CD4-positive, alpha-beta memory T cell (primary cell): ENCODE measurements at places on chromosomes 3 and 15.

DNA sequence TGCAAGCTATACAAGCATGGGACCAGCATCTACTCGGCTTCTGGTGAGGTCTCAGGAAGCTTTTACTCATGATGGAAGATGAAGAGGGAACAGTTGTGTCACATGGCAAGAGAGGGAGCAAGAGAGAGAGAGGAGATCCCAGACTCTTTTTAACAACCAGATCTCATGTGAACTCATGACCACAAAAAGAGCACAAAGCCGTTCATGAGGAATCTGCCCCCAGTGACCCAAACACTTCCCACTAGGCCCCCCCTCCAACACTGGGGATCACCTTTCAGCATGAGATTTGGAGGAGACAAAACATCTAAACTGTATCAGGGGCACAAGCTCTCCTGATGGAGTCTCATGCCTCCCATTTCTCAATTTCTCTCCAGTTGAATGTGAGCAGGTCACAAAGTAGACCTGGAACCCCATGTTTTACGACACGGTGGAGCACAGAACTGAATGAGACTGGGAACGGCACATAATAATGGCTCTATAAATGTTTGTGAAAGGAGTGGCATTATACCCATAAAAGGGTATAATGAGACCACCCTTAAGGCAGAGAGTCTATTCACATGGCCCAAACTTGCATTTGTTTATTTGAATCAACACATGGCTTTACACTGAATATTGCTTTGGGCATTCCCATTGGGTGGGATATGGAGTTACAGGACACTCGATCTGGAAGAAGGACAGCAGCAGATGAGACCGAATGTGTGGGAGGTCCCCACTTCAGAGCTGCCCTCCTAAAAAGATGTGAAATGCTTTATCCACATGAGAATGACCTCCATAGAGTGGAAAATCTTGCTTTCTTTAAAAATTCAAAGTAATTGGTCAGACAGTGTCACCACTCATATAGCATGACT, 38.8 kb downstream of the IL16 start:
- DNase-seq = no peak

DNA sequence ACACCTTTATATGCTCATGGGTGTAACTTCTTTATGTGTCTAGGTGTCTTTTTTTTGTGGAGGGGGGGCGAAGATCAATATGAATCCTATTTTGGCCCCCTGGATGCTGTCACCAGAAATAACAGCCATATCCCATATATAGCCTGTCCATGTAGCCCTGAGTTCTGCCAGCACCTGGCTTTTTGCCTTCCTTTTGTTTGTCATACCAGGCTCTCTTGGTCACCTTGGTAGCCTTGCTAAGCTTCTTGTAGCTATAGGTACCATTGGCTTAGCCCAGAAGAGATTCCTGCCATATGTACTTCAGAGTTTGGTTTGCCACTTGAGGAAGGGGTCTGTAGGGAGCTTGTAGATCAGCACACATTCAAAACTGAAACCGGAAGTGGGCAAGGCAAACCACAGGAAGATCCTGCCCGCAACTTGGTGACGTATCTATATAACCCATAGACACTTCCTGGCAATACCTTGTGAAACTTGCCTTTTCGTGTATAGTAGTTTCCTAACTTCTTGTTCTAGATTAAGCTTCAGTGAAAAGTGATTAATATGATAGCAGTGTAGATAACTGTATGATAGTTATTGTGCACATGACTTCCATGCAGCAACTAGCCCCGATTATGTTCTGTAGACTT, 11.9 kb downstream of the RASA2 start:
- peak; percentile 93 for DNase-seq

GRCh38 chr15:80970018-80970657, 19.5 kb downstream of the MESD start:
- peak; percentile 52 for DNase-seq

DNA sequence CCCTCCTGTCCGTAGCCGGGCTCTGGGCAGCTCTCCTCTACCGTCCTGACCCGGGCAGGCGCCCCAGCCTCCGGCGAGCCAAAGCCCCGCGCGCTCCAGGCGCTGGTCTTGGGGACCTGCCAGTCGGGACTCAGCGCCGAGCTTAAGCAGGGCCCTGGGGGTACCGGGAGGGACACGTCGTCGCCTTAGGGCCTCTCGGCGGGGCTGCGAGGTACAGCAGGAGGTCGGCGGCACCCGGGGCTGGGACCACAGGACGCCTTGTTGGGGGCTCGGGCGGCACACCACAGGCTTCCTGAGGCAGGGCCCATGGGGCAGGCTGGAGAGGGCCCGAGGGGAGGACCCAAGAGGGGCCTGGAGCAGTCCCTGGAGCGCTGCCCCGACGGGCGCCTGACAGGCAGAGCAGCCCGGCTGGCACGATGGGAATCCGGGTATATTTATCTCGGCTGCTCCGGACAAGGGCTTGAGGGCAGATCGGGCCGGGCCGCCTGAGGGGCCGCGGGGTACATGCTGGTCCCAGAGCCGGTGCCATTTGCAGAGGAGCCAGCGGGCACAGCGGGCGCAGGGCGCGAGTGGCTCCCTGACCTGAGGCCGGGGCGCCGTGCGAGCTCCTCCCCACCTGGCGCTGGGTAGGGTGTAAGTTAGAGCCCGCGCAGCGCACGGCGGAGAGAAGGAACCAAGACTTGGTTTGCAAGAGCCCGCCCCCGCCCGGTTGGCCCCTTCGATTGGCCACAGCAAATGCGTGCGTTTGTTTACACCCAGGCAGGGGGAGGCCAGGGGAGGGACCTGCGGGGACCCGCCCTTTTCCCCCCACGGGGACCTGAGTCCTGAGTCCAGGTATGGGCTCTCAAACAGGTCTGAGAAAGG, 574 bp downstream of the SLC38A3 start:
- peak; percentile 59 for DNase-seq

- DNase-seq = peak; percentile 31
Measured at GRCh38 chr3:82114589-82114988, 353.1 kb upstream of the GBE1 start.

DNA sequence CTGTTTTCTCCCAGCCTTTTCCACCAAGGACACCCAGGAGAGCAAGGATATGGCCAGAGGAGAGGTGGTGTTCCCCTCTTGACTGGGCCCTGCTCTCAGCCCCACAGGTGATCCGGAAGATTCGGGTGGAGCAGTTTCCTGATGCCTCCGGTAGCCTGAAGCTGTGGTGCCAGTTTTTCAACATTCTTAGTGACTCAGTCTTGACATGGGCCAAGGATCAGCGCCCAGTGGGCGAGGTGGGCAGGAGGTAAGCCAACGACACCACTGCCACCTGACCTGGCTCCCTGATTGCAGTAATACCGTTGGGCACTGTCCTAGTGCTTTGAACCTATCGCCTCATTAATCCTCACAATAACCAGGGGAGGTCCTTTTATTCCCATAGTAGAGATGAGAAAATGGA, 25.3 kb upstream of the SLC28A1 start:
- no peak for DNase-seq

DNA sequence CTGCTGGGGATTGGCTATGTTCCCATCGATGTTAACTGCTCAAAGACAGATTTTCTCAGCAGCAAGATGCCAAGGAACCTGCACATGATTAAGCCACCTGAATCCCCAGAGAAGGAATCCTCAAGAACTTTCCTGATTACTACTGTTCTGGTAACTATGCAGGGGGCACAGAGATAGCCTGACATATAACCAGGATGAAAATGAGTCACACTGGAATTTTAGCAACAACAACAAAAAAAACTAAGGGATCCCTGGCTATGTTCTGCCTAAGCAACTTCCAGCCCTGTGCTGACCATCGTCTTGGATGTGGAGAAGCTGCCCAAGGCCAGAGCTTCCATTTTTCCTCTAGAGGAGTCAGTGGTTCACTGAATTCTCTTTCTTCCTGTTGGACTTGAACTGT, 13.8 kb downstream of the RIOX2 start:
- no peak for DNase-seq

DNA sequence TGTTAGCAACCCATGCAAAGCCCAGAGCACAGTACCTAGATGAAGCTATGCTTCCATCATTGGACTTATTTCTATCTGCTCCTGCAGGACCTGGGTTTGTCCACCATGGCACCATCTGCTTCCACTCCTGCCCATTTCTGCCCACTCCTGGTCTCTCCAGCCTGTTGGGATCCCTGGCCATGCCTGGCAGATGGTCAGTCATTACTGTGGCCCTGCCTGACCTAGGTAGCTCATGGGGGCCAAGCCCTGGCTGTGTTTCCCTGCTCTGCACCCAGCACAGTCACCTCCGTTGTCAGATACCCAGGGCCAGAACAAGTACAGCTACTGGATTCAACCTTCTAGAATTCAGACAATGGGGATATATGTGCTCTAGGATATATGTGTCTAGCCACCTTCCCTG, 185.8 kb upstream of the TLE3 start:
- no peak for DNase-seq

DNA sequence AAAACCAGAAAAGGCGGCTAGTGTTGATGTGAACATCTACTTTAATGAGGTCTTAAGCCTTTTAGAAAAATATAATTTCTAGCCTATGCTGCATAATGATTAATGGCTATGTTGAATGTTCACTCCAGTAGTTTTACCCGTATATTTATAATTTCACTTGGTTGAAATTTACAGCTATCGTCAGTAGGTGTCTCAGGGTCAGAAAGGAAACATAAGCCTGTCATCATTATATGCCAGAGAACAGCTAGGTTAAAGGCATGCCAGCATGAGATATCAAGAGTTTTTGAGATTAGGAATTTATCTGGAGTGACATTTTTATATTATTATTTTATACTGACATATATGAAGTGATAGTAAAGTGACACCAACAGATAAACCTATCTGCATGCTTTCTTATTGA, 904.1 kb downstream of the OTOL1 start:
- no peak for DNase-seq

DNA sequence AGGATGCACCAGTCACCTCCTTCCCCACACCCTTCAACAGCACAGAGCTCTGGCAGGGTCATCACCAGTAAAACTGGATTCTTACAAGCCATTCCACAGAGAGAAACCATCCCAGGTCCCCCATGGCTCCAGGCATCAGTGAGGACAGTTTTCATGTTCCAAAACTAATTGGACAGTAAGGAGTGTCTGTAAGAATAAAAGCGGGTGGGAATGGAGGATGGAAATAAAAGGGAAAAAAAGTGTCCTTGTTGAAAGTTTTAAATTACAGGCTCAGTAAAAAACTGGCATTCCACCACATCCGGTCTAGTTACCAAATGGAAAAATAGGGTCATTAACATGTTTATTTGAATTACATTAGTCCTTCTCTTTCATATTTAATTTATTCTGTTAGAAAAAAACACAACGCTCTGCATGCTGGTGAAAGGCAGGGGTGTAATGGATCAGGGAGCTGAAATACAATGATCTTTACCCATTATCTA, 117.4 kb downstream of the TIGIT start:
- no peak for DNase-seq

DNA sequence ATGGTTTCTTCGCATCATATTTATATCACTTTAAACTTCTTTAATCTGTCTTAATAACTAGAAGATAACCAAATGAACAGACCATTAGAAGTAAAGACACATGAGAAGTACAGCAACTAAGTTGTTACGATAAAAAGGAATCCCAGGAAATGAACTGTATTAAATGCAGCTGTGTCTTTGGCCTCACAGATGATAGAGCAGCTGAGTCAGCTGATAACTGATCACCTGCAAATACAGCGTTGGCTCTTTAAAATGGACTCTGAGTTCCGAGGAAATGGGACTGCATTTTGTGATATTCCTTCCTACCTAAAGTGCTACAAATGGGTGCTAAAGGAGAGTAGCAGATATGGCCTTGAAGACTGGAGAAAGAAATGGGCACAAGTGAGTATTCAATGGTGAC, 121.0 kb upstream of the C15orf61 start:
- no peak for DNase-seq

GRCh38 chr15:44736181-44736765, at the start of gene TRIM69:
Gene TRIM69, plus strand, starts transcription at chr15:44736528. Its CDS starts 177 bp downstream, at chr15:44736705.
- DNase-seq = peak; percentile 18

- DNase-seq = no peak
Measured at GRCh38 chr3:42194943-42195510, 71.0 kb downstream of the CCK start.

DNA sequence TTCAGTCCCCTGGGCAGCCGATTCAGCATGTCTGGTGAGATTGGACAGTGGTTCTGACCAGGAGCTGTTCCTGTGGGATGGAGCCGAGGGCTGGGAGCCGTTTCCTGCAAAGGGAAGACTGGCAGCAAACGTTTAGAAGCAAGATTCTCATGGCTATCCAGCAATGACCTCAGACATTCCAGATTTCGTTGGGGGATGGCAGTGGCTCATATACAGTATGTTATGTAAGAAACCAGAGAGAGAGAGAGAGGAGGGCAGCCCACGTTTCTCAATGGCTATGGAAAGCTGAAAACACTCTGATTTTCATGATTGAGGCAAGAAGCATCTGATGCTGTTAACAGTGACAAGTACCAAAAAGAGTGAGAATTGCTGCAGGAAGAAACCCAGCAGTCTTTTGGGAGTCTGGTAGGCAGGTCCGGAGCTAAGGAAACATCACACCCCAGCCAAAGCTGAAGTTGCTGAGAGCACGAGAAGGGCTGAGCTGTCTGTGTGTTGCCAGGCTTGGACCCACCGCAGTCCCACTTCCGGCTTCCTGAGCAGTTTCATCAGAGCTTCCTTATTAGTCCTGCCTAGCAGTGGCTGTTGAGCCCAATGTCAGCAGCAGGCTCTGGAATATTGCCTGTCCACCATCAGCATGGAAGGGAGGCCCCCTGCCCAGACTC, 25.6 kb upstream of the VPS8 start:
- DNase-seq = no peak

DNA sequence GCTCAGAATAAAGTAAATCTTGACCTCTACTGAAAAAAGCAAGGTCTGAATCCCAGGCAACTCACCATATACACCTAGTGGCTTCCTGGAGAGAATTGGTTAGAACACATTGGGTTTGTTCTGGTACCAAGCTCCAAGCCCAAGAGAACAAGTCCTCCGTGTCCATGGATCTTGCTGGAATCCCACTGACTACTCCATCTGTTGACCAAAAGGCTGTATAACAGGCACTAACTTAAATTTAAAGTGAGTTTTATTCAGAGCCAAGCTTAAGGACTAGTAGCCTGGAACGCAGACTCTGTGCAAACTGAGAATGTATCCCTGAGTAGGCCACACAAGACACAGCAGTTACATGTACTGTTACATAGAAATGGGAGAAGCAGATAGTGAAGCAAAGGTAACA, 342.1 kb upstream of the LRRC3B start:
- no peak for DNase-seq
